Dorsolateral prefrontal cortex (tissue), 122 donors: ENCODE measurements at places on chromosomes 6 and 20.

DNA sequence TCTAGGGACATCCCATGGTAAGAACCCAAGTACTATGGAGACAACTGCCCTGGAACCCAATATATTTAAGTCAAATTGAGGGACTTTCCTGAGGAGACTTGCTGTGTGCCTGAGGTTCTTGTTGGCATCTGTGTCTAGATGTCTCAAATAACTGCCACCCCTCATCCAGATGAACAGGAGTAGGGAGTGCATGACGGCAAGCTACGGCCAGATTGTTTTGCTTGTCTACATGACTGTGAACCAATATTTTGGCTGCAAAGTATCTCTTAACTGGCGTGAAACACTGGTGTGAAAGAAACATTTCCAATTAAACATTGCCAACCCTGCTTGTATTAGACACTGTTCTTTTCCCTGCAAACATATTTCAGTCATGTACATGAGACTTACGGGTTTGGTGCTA lies 52.4 kb upstream of the SIM1 start:
- no peak for DNase-seq

GRCh38 chr6:126302191-126302590 lies 37.7 kb upstream of the CENPW start:
- DNase-seq = no peak

- no peak for DNase-seq
These were observed 83.2 kb upstream of the B3GAT2 start for GRCh38 chr6:71040043-71040442.

- DNase-seq = no peak
These were observed 26.0 kb upstream of the PI16 start for GRCh38 chr6:36928547-36928918.

DNA sequence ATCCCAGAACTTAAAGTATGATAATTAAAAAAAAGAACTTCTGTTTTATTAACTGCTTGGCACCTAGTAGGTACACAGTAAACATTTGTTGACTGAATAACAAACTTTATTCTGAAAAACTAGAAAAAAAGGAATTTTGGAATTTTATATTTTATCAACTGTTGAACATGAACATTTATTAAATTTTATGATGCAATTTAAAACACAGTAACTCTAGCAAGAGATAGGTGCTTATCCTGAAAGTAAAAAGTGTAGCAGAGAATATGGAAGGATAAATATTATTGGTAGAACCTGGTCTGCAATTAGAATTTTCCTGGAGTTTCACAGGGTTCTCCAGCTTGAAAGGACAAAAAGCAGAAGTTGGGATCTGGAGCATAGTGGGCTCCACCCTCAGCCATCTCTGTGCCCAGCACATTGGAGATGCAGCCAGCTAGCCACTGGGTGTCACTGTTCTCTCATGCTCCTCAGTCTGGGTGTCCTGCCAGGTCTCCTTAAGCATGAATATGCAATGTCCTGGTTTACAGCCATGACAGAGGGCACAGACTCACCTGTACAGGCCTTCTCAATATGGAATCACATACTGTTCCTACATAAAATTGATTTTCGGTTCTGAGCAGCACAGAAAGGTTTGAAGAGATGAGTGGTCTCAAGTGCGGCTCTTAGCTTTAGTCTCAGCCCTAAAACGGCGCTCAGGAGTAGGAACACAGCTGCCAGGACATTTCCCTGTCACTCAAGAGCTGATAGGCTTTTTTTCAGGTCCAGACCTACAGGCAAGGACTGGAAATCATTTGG lies 31.7 kb upstream of the IL20RA start:
- DNase-seq = peak; percentile 34

- no peak for DNase-seq
These were observed 22.0 kb upstream of the ABCC10 start for GRCh38 chr6:43405354-43405753.

DNA sequence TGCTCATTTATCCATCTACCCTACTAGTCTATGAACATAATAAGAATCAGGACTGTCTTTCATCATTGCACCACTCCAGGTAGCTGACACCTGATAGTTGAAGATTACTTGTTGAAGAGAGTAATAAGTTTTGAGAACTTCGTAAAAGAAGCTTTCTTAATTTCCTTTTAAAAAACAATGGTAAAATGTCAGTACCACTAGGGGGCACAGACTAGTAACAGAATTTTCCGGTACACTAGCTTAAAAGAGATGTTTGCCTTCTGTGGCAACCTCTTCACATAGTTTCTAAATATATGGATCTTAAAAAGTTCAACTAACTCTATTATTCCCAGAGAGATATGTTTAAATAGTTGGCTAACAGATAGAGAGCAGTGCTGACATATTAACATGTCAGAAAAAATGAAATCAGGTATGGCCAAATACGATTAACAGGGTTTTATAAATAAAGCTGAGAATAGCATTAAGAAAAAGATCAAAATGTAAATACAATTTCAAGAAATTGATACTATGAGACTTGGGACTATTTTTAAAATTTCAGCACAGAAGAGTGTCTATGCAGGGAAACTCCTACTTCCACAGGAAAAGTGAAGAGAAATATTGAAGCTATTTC lies 5.4 kb upstream of the KCNQ5 start:
- DNase-seq = no peak

GRCh38 chr20:8020314-8021079 lies 936 bp upstream of the TMX4 start:
- DNase-seq = no peak

- DNase-seq = no peak
These were observed 22.5 kb downstream of the SOX4 start for GRCh38 chr6:21616005-21616404.

DNA sequence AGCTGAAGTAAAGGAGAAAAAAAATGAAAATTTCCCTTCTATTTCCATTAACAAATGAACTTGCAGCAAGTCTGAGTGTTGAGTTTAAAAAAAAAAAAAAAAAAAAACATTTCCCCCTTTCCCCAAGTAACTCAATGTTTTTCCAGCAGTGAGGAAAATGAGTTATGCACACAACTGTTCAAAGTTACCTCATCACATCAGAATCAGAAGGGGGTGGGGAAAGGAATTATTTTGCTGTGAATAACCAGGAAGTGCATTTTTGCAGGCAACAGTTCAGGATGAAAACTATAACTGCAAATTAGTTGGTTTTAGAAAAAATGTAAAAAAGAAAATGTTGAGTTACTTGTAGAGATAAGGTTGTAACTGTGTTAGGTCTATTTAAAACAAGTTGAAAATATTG lies 568.9 kb upstream of the CITED2 start:
- no peak for DNase-seq

GRCh38 chr6:12150812-12151432 lies 138.8 kb downstream of the HIVEP1 start:
- DNase-seq = no peak

GRCh38 chr6:19896693-19897010 lies 59.5 kb downstream of the ID4 start:
- DNase-seq = no peak

- no peak for DNase-seq
These were observed 25.4 kb upstream of the TCP11 start for GRCh38 chr6:35166520-35166919.

DNA sequence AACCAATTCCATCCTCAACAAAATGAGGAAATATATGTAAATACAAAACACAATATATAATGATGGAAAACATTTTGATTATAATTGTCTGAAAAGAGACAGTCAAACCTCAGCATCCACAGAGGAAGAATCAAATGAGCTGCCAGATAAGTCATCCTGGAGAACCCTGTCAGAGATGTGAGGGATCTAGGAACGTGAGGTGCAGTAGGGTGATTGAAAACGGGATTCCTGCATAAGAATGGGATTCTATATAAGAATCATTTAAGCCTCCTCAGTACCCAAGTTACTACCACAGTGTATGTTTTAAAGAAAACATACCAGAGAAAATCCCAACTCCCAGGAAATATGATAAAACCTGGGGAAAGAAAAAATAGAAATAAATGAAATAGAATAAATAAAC lies 690.5 kb downstream of the FRK start:
- no peak for DNase-seq

DNA sequence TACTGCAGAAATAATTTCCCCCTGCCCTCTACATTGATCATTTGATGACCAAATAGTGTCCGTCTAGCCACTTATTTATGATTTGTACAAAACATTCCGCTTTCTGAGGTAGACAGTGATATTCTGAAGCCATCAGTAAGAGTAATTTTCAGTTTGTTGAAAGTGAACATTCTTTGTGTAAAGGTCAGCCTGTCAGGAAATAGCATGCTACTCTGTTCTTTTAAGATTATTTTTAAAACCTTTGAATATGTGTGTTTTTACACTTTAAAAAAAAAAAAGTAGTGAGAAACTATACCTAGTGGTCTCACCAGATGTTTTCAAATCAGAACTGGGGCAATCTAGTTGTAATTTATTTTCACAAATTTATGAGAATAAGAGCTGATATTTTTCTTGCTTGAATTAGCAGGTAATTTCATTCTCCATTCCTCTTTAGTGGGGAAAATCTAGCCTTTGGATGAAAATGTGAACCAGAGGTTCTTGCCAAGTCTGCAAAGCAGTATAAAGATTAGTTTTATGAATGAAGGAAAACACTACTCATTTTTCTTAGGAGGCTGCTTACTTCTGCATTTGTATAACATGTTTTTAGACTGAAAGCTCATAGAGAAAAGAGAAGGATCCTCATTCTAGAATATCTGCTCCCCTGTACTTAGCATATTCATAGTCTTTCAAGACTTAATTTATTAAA lies 12.1 kb upstream of the REV3L start:
- no peak for DNase-seq

DNA sequence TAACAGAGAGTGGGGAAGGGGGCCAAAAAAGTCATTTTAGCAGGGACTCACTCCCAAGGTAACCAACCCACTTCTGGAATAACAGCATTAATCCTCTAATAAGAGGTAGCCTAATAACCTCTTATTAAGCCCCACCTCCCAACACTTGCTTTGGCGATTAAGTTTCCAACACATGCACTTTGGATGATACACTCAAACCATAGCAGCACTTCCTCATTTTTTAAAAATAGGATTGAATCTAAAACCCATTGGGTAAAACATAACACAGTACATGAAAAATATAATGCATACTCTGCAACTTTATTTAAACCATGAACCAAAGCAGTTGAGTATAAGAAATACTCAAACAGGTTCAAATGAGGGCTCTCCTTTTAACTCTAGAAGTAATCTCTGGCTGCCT lies 318.3 kb downstream of the HACE1 start:
- DNase-seq = no peak

GRCh38 chr6:101402622-101403031 lies 9.1 kb downstream of the GRIK2 start:
- DNase-seq = no peak

DNA sequence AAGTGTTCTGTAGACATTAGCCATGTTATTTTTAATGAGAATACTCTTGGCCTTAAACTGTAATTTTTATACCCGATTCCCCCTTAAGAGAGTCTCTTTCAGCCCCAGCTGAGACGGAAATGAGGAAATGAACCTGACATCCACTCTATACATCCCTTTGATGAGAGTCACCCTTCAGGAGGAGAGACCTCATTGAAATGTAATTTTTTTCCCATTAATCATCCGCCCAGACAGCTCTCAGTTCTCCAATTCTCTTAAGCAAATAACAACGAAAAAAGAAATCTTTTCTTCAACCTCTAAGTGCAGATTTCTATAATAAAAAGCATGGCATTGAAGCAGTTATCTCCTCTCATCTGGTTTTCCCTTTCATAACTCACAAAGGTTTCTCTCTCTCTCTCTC lies 243.8 kb upstream of the PMEPA1 start:
- DNase-seq = no peak

GRCh38 chr6:16476861-16477260 lies 238.5 kb downstream of the GMPR start:
- DNase-seq = no peak

DNA sequence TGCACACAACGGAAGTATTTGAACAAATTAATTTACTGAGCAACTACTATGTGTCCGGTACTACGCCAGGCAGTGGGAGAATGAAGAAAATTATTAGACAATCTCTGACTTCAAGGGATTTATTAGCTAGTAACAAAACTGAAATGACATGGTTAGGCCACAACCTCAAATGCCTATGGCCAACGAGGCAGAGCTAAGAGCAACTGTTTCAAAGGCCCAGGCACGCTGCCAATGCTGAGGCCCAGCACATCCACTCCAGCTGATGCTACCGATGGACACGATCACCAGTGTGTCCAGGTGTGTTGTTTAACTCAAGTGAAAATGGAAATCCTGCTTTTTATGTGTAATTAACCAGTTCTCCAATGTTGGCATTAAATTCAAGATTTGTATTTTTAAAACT lies 420.9 kb downstream of the PRKN start:
- DNase-seq = no peak

DNA sequence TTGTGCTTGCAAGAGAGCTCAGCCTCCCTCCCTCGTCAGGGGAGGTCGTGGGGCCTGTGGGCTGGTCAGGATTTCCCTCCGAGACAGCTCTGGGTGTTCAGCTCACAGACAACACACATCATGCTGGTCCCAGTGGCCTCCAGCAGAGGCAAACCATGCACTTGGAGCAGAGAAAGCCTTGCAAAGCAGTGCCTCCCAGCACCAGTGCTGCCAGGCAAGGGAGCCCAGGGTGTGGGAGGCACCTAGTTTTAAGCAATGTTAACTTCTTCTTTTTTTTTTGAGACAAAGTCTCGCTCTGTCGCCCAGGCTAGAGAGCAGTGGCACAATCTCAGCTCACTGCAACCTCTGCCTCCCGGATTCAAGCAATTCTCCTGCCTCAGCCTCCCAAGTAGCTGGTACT lies 34.0 kb upstream of the INSM1 start:
- DNase-seq = no peak

GRCh38 chr6:111591370-111591900 lies 14.2 kb downstream of the TRAF3IP2 start:
- no peak for DNase-seq

- no peak for DNase-seq
These were observed 158.8 kb downstream of the NKAIN2 start for GRCh38 chr6:123962508-123962907.

GRCh38 chr6:74780831-74781230 lies 425.0 kb downstream of the COL12A1 start:
- no peak for DNase-seq

GRCh38 chr6:139820210-139820609 lies 445.8 kb upstream of the CITED2 start:
- no peak for DNase-seq

DNA sequence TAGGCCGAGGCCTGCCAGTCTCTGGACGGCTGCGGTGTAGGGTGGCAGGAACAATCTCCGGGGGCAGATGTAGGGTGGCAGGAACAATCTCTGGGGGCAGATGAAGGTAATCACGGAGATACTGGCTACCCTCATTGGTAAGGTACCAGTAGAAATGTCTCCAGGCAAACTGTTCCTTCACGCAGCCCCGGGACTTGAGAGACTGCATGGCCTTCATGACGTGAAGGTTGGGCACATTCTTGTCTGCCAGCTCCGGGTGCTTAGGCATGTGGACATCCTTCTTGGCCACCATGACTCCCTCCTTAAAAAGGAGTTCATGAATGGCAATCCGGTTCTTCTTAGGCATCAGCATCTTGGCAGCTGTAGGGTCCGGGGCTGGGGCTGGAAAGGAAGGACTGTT lies 6.1 kb downstream of the FAM110A start:
- DNase-seq = no peak

DNA sequence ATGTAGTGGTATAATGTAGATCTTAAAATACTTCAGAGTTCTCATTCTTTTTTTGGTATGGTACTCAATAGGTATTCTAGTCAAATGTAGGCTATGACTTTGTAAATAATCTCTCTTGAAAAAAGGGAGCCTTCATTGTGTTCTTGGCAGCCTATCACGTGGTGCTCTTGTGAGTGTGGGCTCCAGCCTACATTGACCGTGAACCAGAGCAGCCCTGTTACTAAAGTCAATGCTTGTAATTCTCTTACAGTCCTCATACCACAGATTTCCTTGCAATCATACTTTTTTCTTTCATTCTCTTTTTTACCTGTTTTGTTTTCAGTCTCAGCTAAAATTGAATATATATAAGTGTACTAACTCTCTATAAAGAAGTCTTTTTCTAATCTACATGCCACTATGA lies 31.1 kb downstream of the ARID1B start:
- DNase-seq = peak; percentile 59
